Caco-2 (cell line): ENCODE measurements at places on chromosomes 5 and 9.

- DNase-seq: no peak
Observed at GRCh38 chr5:115418788-115419187, 122.3 kb upstream of the CCDC112 start.

DNA sequence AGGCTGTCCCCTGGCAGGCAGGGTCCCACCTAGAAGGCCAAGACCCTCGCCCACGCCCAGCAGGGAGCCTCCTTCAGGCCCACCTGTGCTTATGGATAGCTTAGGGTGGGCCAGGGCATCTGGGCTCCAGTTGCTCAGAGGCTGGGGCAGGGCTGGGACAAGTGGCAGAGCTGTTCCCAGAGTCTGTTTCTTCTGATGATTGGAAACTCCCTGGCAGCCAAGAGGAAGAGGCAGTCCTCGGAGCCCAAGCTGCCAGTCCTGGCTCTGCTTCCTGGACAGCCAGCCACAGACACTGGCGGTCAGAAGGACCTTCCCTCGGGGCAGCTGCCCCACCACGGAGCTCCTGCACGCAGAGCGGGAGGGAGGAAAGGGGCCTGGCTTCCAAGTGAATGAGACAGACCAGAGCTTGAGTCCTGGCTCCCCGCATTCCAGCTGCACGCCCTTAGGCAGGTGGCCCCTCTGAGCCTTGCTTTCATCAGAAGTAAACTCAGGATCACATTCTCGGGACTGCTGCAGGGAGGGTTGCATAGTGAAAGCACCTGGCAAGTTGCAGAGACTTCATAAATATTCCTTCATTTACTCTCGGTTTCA lies 37.9 kb upstream of the GABRP start:
- DNase-seq: peak; percentile 80

DNA sequence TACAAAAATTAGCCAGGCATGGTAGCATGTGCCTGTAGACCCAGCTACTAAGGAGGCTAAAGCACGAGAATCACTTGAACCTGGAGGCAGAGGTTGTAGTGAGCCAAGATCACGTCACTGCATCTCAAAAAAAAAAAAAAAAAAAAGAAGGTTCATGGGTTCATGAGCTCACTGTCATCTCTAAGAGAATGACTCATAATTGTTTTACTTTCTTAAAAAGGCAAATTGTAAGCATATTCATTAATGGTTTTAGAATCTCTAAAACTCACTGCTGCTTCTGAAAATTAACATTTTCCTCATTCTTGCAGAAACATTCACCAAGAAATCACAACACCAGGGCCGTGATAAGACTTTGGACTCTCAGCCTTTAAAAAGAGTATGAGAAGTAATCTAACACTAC lies 103.6 kb downstream of the GNA14 start:
- DNase-seq: no peak

DNA sequence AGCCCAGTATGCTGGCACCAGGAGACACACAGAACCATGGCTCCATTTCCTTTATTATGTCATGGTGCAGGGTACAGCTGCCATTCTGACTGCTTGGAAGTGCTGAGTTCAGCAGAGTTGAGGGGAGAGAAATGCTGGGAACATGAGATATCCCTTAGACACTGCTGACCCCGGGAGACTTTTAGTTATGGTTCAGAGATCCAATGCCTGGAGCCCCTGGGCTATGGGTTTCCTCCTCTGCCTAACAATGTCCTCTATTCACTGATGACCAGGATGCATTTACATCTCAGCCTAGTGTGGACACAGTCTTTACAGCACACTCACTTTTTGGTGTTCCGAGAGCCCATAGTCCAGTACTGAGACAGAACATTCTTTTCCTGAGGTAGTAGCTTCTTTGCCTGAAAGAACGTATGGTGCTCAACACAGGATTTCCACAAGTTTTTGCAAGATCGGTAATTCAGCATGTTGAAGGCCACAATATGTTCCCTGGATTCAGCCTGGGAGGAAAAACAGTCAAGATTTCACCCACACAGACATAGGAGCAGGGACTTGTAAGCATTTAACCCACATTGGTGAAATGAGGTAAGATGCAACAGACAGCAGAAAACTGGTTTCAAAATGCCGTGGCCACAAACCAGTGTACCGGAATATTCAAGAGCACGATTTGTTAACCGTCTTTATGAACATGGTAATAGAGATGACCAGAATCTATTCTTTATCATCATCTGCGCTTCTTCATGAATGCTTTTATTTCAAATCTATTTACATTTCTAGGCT lies 71.3 kb downstream of the PTPN3 start:
- no peak for DNase-seq

GRCh38 chr5:88109818-88110217 lies 158.8 kb downstream of the TMEM161B start:
- DNase-seq: no peak

GRCh38 chr5:178298283-178298807 lies 65.7 kb upstream of the PHYKPL start:
- DNase-seq: peak; percentile 27

GRCh38 chr5:161691911-161692310 lies 6.4 kb downstream of the GABRA6 start:
- no peak for DNase-seq

DNA sequence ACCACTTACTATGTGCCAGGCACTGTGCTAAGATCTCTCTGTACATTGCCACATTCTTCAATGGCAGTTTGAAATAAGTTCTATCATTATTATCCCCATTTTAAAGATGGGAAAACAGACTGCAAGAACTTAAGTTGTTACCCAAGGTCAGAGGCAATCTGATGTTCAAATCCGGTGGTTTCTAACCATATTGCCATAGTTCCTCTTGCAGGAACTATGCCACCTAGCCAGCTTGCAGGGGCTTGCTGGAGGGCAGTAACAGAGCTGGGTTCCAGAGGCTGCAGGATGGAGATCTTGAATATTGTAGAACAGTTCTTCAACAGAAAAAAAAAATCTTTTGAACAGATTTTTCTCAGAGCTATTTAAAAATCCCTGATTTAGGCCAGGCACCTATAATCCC lies 71.8 kb upstream of the TNFAIP8 start:
- no peak for DNase-seq

DNA sequence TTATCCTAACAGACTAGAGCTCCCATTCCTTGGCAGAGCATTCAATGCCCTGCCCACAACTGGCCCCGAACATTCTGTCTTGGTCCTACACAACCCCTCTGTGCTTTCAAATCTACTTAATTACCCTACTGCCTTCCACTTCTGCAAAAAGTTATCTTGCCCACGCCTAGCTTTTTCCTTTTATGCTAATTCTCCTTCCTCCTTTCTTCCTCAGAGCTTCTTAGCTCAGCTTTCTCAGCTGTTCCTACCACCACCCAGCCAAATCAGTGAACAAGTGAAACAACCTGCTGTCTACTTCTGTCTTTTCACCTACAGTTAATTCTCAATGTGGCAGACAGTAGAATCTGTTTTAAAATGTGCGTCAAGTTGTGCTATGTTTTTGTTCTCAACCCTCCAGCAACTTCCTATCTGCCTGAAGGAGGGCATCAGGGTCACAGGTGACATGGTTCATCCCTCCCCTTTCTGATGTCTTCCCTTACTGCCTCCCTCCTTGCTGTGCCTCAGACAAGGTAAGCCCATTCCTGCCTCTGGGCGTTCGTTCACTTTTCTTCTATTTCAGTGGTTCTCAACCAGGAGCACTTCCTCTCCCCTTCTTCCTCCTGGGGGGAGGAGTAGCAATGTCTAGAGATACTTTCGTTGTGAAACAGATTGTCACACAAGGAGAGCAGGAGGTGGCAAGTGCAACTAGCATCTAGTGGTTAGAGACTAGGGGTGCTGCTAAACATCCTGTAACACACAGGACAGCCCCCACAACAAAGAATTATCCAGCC lies 1.3 kb upstream of the REEP5 start:
- no peak for DNase-seq

GRCh38 chr5:27701931-27702903 lies 663.8 kb upstream of the CDH9 start:
- DNase-seq: no peak

GRCh38 chr9:116387934-116388698 lies 234.5 kb downstream of the PAPPA start:
- DNase-seq: no peak

GRCh38 chr5:178449163-178450070 lies 140.8 kb downstream of the COL23A1 start:
- no peak for DNase-seq

- peak; percentile 70 for DNase-seq
Observed at GRCh38 chr9:92634712-92635605, 35.0 kb downstream of the IPPK start.

GRCh38 chr9:81578606-81579005 lies 110.7 kb downstream of the TLE1 start:
- DNase-seq: no peak

- DNase-seq: peak; percentile 70
Observed at GRCh38 chr5:104062621-104063377, 500.2 kb upstream of the NUDT12 start.

DNA sequence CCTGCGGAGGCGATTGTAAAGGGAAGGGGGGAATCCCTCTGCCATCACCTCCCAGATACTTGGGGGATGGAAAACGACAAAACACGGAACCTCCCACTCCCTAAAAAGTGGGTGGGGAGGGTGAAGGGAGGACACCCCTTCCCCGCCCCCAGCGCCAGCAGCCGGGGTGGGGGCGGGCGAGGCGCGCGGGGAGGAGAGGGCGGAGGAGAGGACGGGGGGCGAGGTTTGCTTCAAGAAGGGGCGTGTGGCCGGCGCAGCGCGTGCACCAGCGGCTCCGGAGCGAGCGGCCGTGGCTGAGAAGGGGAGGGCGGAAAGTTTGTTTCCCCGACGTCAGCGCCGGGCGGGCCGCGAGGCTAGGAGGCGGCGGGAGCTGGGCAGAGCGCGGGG lies at the start of gene PRRX2:
Gene PRRX2 (plus strand): TSS at position 259 of the 387 bp plus-strand sequence. CDS start 221 bp downstream, outside the sequence.
- DNase-seq: peak; percentile 35
